ENCODE measurements at places on chromosomes 13 and 19.
A peak's percentile ranks its signal among the peaks of the same experiment; 100 is the strongest.

- no peak for DNase-seq
These were observed 26.9 kb downstream of the SULT2B1 start for GRCh38 chr19:48578891-48579290.

DNA sequence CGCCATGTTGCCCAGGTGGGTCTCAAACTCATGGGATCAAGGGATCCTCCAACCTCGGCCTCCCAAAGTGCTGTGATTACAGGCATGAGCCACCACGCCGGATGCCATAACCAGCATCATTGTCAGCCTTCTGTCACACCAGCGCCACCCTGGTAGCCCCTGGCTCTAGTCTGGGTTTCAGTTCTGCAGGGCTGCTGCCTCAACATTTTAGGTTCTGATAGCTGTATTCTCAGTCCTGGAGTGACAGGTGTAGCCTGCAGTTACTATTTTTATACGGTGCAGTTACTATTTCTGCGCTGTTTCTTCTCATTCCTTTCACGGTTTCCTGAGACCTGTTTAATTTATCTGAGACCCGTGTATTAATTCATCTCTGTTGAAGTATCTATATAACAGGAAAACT is 57.1 kb downstream of the TRPM4 start:
- DNase-seq, result no peak

- DNase-seq, result peak; percentile 29
These were observed 6.3 kb upstream of the ZNF69 start for GRCh38 chr19:11881151-11881800.

DNA sequence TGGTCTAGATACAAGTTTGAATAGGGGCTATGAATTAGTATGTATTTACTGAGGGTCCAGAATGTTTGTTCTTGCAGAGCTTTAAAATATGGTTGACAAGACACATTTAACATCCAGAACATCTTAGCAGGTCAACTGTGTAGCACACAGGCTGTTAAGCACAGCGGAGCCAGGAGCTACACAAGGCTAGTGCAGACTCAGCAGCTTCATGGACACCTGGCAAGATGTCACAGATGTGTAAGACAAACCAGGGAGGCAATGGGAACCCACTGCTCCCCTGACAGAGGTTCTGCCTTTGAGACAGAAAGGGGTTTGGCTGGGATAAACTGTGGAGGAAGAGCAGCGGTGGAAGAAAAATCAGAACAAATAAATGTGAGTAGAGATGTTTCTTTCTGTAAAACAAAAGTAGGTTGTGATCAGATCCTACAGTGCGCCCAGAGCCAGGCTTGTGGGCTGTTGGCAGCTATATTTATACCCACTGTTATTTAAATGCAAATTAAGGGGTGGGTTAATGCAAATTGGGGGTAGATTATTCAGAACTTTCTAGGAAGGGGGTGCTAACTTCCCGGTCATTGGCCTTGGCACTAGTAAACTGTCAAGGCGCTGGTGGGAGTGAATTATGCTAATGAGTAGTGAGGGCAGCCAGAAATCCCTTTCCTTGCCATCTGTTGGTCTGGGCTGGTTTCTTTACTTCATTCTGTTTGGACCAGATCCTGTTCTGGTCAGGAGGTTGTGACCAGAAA is 33.0 kb downstream of the MIPEP start:
- DNase-seq, result no peak

- no peak for DNase-seq
These were observed 5.0 kb downstream of the DAZAP1 start for GRCh38 chr19:1412323-1412923.

DNA sequence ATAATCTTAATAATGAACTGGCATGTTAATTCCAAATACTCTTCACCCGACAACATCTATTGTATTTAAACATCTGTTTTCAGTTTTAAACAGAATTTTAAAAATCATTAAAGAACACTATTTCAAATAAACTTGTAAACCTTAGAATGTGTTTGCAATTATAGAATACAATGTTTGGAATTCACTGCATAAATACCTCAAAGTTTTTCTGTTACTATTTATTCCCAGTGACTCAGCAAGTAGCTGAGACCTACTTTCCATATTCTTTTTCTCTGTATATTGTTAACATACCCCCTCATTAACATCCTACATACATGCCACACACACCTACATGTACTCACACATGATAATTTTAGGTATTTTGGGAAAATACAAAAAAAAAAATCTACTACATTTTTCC is 1134.3 kb downstream of the SLITRK1 start:
- DNase-seq, result no peak

DNA sequence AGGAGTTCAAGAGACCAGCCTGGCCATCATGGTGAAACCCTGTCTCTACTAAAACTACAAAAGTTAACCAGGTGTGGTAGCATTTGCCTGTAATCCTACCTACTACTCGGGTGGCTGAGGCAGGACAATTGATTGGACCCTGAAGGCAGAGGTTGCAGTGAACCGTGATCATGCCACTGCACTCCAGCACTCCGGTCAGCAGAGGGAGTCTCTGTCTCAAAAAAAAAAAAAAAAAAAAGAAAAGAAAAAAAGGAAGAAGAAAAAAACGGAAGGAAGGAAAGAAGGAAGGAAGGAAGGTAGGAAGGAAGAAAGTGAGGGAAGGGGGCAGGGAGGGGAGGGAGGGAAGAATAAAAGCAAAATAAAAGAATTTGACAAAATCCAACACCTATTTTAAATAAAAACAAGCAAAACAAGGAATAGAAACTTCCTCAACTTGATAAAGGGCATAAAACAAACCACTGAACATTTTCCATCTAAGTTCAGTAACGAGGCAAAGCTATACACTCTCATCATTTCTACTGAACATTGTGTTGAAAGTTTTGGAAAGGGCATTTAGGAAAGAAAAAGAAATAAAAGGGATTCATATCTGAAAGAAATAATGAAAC is 411.6 kb upstream of the SLITRK5 start:
- DNase-seq, result no peak
